ENCODE measurements at places on chromosomes 7 and 10.

- DNase-seq = peak; percentile 58
Measured at GRCh38 chr10:117165538-117166417, 27.7 kb upstream of the VAX1 start.

DNA sequence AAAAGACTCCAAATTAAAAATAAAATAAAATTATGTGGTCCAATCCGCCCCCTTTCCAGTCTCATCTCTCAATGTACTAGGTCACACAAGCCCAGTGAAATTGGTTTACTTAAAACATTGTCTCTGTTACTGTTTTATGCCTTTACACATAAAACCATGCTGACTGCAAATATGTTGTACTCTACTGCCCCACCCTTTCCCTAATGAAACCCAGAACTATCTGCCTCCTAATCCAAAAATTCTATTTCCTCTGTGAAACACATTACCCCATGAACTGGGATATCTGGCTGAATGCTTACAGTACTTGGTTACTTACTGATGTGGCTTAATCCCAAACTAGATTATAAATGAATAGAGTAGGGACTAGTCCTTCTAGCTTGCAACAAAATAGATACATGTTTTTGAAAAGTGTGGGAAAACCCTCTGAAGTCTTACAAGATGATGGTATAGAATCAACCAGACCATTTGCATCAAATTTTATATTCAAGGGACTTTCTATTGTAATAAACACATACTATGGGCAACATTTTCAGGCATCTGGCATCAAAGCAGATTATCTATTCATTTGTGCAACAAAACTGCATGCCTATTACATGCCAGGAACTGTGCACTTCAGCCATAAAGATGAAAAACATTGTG is 10.0 kb upstream of the KMT2E start:
- DNase-seq = no peak

GRCh38 chr7:129067943-129068548 is 13.1 kb upstream of the TNPO3 start:
- DNase-seq = no peak

DNA sequence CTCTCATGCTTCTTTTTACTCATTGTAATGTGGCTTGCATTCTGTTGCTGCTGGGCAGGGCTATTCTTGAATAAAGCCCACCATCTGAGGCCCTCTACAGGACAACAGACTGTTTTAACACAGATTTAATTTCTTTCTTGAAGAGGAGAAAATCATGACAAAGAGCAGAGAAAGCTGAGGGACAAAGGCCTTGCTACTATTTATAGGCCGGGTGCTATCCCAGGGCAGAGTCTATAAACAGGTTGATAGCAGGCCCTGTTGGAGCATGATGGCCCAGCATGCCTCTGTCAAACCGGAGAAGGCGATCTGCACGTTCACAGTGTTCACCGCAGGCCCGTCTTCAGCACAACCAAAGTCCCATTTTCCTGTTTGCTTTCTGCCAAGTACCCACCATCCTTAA is 3.0 kb downstream of the VIPR2 start:
- DNase-seq = no peak

DNA sequence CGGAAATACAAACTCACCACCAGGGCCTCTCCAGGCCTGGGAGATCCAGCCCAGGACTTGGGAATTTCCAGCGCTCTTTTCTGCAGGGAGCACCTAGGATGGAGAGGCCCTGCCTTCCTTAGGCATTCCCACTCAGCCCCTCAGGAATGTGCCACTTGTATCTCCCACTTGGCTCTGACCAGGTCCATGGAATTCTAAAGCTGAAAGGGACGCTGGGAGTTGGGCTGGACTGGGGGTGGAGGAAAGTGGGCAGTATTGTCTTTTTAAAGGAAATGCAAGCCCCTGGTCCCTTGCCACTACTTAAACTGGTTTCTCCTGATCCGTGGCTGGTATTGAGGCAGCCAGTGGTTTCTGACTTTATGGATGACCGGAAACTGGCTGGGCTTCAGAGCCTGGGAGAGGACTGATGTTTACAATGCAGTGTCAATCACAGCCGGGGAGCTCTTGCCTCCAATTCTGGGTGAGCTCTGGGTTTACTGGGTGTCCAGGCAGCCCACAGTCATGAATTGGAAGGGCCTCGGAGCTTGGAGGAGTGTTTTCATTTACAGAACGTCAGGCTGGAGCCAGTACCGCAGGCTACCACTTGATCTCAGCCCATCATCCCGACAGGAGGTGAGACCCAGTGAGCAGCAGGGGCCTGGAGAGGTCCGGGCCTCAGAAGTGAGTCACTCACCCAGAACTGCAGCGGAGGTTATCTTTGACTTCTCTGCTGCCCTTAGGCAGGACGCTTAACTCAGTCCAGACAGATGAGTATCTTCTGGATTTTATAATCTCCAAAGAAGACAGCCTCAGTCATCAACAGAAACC is 27.3 kb downstream of the AGAP3 start:
- no peak for DNase-seq

DNA sequence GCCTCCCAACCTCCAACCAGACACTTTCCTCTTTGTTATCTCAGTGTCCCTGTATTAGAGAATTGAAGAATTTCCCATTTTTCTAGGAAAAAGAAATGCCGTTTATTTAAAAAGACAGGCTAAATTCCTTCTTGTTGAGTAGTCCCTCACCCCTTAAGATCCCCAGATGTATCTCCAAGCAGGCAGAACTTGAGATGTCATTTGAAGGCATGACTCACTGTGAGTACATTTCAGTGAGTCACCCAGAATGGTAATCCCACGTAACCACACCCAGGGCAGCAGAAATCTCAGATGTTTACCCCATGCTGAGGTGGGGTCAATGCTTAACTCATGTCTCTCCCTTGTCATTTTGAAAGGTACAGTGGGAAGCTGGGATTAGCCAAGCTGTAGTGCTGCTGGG is 4.4 kb downstream of the ZNF655 start:
- DNase-seq = no peak

- no peak for DNase-seq
Measured at GRCh38 chr10:131663351-131663750, 237.5 kb upstream of the PPP2R2D start.

DNA sequence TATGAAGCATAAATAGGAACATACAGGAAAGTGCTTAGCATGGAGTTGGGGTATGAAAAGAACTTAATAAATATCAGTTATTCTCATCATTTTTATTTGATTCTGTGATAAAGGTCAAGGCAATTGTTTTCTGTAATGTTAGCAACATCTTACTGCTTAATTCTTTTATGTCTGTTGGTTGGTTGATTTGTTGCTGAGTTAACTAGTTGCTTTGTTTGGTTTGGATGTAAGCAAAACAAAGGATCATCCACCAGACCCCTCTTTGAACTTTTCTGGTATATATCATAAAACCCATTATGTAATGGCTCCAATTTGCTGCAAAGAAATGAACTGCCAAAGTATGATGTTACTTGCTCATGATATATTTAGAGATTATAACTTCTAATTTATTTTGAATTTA is 44.5 kb downstream of the CH25H start:
- peak; percentile 52 for DNase-seq

- DNase-seq = no peak
Measured at GRCh38 chr10:119468542-119469324, 73.8 kb downstream of the RGS10 start.

DNA sequence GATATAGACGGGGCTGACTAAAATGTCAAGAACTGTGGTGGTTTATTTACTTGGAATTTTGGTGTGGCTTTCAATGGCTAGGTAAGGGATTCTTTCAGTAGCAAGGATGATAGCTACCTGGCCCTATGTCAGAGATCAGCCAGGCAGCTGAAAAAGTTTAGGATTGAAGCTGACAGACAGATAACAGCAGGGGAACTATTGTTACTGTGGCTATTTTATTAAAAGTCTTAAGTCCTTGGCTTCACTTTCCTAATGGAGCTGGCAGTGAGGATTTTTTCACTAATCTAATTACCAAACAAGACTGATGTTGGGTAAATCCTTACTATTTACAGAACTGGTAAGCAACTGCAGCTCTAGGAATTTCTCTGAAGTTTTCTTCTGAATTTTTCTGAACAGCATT is 72.4 kb upstream of the ANLN start:
- DNase-seq = no peak

- DNase-seq = no peak
Measured at GRCh38 chr10:35341521-35341920, 5.2 kb downstream of the CCNY start.

- no peak for DNase-seq
Measured at GRCh38 chr10:121493521-121493920, 104.7 kb downstream of the FGFR2 start.

DNA sequence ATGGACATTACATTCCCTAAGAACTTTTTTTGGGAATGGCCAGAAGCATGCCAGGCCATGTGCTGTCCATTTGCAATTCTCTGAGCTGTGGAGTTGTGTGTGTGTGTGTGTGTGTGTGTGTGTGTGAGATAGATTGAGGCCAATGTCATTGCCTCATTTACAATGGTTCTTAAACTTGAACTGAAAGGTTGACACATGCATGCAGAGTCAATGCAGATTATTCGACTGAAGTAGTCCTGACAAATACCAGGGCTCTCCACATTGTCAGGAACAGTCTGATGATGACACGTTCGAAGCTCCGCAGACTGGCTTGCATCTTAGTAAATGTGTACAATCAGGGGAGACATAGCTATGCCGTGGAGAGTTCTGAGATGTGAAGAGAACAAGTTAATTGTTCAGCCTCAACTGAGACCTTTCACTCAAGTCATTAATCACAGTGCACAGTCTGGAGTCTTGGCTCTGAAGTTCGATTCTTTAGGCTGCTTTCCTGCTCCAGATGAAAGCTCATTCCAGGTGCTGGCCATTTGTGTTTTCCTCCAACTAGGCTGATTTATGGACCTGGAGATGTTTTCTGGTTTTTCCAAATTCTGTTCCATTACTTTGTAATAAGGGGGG is 921.9 kb downstream of the LRMDA start:
- DNase-seq = no peak

DNA sequence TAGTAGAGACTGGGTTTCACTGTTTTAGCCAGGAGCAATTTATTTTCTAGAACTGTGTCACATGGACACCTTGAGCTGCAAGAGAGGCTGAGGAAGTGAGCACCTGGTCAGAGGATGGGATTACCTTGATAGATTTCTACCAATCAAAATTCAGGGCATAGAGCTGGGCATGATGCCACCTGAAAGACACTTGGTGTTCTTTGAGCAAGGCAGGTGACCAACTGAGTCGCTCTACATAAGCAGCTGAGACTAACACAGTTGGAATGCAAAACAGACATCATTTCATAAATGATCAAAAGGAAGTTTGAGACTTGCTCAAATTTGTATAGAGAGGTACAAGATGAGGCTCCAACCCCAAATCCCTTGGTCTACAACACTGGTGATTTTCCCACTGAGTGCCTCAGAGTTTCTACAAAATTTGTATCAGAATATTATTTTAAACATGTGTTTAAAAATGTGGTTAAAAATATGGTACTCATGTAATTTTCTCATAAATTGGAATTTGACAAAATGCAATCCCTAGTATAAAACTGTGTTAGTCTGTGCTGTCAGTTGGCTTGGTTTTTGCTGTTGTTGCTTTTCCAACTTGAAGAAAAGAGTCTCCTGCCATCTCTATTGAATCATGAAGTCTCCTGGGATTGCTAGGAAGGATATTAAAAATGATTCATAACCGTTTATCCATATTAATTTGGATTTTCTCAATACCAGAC is 156.4 kb upstream of the MDFIC start:
- no peak for DNase-seq

DNA sequence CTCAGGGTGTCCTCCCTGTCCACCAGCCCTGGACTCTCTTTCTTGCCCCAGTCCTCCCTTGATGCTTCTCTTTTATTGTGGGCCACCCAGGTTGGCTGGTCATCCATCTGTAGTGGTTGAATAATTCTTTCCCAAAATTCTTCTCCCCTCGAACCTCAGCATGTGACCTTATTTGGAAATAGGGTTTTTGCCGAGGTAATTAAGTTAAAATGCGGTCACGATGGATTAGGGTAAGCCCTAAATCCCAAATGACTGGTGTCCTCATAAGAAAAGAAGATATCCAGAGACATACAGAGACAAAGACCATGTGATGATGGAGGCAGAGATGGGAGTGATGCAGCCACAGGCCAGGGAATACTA is 74.3 kb downstream of the GFRA1 start:
- no peak for DNase-seq

DNA sequence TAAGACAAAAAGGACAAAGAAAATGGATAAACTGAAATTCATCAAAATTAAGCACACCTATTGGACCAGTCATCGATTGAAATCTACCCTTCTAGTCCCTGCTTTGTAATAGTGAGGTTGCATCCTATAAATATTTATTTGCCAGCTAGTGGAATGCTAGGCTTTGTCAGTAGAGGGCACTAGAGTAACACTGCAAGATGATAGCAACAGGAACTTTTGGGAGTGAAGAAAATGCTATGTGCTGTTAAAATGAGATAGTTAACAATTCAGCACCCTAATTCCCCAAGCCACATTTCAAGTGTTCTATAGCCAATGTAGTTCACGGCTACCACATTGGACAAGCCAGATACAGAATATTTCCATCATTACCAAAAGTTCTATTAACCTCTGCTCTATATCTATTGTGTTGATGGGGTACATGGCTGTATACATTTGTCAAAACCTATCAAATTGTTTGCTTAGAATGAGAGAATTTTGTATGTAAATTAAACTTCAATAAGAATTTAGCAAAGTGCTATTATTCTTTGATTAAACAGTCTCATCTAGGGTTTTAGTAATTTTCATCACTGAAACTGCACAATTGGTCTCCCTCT is 69.8 kb downstream of the LSMEM1 start:
- peak; percentile 31 for DNase-seq

- DNase-seq = no peak
Measured at GRCh38 chr10:128629111-128630096, 503.2 kb upstream of the MKI67 start.

GRCh38 chr7:123190109-123190831 is 9.5 kb downstream of the SLC13A1 start:
- DNase-seq = no peak

- no peak for DNase-seq
Measured at GRCh38 chr10:17740668-17741067, 11.3 kb upstream of the TMEM236 start.

GRCh38 chr10:78868861-78869260 is 199.9 kb upstream of the ZMIZ1 start:
- no peak for DNase-seq

GRCh38 chr7:134355927-134356326 is 39.2 kb upstream of the SLC35B4 start:
- DNase-seq = no peak

DNA sequence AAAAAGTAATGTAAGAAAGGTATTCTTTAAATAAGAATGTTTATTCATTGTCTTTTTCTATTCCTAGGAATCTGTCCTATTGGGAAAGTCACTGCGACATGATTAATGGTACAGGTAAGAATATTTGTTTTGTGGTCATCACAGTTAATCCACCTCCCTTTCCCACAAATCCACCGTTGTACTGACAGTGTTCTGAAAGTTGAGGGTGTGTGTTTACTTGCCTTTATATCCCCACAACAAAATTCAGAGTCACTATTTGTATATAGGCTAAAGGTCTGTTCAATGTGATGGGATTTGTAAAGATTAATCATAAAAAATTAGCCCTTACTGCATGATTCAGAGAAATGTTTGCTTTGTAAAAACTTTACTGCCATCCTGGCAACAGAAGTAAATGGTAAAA is 27.9 kb downstream of the CD36 start:
- no peak for DNase-seq

GRCh38 chr10:21285742-21286331 is 239.6 kb downstream of the SKIDA1 start:
- DNase-seq = no peak

- no peak for DNase-seq
Measured at GRCh38 chr10:22573820-22574569, 140.4 kb downstream of the PIP4K2A start.
